ENCODE measurements at places on chromosomes 6 and 20.

DNA sequence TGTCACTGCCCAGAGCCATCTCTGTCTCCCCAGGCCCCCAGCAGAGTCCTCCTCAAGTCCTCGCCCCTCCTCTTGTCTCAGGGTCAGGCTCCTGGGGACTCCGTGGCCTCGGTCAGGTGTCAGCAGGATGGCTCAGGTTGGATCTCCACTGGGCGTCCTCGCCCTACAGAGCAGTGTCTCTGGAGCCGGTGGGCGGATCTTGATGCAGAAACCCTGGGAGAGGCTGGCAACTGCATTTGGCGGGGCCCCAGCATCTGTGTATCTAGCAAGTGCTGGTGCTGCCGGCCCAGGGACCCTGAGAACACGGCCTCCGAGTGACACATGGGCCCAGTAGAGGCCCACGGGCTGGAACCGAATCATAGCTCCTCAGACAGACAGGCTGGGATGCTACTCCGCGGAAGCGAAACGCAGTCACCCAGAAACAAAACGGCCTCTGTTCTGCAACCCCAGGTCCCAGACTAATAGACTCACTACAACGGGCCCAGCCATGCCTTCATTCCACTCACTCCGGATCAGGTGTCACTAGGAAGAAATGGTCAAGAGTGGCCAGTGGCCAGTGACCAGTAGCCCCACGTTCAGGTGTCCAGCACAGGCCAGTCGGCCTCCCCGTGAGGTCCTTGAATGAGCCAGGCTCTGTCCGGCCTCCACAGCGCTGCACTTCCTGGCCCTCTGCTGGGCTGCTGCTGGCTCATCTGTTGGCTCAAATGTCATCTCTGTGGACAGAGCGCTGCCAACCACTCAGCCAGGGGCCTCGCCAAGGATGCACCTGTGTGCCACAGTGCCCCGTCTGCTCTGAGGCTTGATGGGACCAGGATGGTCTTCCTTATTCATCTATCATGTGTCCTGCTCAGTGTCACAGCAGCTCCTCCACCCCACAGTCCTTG, 12.6 kb upstream of the FRMD1 start:
- DNase-seq, result no peak

DNA sequence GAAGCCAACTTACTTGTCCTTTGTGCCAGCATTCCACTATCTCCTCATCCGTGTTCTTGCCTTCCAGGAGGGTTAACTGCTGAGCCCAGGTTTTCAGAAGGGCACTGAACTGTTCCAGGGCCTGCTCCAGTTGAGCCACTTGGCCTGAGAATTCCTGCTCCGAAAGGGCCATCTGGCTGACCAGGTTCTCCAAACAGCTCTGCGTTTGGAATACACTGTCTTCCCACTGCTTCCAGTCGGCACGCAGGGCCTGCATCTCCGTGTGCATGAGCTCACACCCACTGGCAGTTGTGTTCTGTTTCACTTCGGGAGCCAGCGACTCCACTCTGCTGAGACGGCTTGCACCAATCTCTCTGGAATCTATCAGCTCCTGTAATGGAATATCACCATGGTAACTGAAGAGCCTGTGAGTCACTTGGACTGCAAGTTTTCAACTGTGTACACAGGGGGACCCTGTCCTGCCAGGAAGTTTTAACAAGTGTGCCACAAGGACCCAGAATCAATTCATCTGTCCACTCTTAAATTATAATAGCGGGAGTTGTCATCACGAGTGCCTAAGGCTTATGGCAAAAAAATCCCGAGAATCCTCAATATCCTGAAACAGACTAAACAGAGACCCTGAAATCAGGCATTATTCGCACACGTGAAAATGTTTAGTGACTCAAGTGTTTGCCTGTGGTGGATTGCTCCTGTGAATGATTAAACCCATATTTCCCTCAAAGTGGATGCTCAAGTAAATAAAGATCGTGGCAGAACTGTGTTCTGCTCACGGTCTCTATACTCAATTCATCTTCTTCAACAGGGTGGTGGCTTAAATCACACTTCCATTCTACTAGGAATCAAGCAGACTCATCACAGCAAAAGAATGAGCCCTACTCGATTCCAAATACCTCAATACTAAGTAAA, 255.9 kb downstream of the SYNE1 start:
- DNase-seq, result no peak

- no peak for DNase-seq
Observed at GRCh38 chr6:12423832-12424231, 133.7 kb downstream of the EDN1 start.

DNA sequence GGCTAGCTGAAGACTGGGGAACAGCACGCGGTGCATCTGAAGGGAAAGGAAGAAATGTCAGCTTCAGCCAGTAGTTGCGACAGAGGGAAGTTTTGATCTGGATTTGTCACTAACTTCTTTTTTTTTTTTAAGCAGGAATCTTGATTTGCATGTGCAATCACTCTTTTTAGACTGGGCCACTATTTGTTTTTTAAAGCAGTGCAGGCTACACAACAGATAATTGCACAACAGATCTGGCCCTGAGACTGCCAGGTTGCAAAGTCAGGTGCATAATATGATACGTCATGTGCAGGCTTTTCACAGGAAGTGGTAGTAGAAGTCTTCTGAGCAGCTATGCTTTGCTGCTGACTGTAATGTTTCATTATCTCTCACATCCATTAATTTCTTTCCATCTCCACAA, 13.5 kb downstream of the PFDN4 start:
- DNase-seq, result no peak

- no peak for DNase-seq
Observed at GRCh38 chr20:3869839-3870634, 19.1 kb upstream of the PANK2 start.

- no peak for DNase-seq
Observed at GRCh38 chr20:24692446-24693200, 223.2 kb downstream of the SYNDIG1 start.

GRCh38 chr6:151290877-151291721, 51.3 kb downstream of the AKAP12 start:
- DNase-seq, result no peak

GRCh38 chr6:130107710-130108109, 89.3 kb downstream of the L3MBTL3 start:
- no peak for DNase-seq

DNA sequence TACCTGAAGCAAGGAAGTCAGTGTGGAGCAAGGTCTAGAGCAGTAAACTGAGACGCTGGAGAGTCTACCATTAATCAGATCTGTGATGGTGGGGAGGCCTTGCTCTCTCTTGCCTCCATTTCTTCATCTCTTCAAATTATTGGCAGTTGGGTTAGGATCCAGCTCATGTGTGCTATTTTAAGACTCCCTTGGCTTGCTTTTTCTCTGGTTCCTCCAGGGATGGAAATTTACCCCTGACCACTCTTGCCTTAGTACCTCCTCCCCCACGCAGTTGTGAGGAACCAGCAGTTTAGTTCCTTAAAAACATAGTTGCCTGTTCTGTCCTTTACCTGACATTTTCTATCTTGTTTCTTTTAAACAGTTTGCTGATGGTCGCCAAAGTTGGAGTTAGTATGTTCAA, 7.4 kb downstream of the TMEM14C start:
- DNase-seq, result no peak

GRCh38 chr20:19967445-19967844, 49.7 kb upstream of the NAA20 start:
- DNase-seq, result no peak

- DNase-seq, result no peak
Observed at GRCh38 chr20:60249436-60249835, 291.2 kb downstream of the CDH26 start.

DNA sequence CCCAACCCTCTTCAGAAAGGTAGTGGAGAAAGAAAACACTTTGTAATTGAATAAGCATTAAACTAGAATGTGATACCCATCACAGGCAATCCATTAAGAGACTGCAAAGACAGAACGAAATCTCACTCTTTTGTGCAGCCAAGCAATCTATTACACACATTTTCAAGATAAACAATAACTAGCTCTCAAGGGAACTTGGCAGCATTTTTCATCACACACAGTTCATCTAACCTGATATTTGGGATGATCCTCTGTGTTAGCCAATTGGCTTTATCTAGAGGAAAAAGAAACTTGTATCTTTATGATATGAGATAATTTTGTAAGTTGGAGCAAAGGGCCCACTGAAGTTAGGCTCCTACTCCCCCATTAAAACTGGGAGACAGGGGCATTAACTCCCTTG, 1.5 kb upstream of the GZF1 start:
- no peak for DNase-seq

DNA sequence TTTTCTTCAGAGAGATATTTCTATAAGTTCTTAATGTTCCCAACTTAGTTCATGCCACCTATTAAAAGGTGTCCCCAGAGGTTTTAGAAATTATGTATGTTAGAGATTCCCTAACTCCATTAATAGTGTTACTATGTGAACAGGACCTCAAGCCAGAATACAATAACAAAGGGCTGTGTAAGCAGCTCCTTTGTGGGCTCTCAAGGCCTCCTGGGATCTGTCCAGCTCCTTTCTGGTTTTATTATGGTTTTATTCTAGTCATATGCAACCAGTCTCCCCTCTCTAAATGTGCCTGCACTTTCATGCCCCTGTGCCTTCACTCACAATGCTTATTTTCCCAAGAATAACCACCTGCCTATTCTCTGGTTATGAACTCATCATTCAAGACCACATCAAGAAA, 22.7 kb downstream of the NRSN1 start:
- DNase-seq, result no peak

DNA sequence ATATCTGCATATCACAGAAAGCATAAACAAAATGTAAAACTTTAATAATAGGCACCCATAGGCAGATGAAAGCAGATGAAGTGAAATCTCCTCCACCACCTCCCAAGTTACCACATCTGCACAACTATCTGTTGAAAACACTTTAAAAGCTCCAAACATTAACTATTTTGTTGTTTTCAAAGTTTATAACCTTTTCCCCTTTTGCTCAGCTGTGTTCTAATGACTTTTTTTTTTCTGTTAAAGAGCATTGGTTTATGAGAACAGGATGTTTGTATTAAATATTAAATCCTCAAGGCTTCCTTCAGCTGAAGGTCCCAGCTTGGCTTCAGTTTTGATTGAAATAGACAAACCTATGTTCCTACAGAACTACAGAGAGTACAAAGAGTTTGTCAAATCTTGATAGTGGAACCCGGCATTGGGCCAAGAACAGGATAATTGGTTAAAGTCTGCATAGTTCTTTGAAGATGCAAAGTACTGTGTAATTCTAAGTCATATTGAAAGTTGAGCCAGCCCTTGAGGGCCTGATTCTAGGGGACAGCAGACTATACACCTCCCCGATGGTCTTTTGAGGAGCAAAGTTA, 255.1 kb upstream of the JAG1 start:
- no peak for DNase-seq

DNA sequence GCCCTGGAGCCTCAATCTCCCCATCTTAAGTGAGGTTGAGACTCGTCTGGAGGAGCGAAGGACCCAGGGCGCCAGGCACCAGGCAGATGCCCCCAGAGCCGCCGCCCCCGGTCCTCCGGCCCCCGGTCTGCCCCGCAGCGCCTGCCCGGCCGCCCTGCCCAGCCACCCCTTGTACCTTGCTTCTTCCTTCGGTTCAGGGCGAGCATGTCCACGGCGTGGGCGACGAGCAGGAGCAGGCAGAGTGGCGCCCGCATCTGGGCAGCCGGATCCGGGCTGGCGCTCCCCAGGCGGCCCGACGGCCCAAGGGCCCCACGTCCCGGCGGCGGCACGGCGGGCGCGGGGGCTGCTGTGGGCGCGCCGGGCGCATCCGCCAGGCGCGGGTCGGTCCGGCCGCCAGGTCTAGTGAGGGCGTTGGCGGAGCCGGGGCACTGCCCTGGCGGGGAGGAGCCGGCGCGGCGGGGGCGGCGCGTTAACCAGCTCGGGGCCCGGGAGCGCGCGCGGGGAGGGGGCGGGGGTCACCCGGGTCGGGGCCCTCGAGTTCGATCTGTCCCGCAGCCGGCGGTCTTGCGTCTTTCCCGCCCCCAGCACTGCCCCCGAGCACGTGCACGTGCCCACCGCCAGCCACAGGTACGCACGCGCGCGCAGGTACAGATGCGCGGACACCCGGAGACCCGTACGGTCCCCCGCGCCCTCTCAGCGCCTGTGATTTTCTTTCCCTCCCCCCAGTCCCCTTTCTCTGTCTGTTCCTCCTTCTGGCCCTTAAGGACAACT, at the start of gene RSPO4:
Gene RSPO4 (minus strand): TSS at position 401 of the 771 bp plus-strand sequence. CDS start 147 bp downstream, at position 254.
- no peak for DNase-seq

- no peak for DNase-seq
Observed at GRCh38 chr6:137763886-137764285, 103.2 kb upstream of the TNFAIP3 start.

DNA sequence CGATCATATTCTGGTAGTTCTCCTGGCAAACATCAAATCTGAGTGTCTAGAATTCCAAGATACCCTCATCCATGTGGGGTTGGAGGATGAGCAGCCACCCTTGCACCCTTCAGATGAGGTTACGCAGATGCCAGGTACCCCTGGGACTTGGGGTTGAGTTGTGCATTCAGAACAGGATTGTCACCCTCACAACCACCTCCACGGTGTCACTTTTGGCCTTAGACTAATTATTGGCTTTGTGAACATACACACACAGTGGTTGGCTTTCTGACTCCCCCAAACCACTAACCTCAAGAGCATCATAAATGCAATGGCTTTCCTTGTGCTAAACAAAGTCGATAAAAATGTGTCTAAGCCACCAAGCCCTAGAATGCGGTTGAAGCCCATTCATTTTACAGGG, 2.9 kb upstream of the F13A1 start:
- DNase-seq, result no peak

GRCh38 chr6:144405163-144405562, 120.0 kb downstream of the UTRN start:
- no peak for DNase-seq

GRCh38 chr6:170291271-170292110, 613 bp upstream of the DLL1 start:
- DNase-seq, result peak; percentile 35

- no peak for DNase-seq
Observed at GRCh38 chr6:126113261-126113660, 126.9 kb downstream of the TRMT11 start.

DNA sequence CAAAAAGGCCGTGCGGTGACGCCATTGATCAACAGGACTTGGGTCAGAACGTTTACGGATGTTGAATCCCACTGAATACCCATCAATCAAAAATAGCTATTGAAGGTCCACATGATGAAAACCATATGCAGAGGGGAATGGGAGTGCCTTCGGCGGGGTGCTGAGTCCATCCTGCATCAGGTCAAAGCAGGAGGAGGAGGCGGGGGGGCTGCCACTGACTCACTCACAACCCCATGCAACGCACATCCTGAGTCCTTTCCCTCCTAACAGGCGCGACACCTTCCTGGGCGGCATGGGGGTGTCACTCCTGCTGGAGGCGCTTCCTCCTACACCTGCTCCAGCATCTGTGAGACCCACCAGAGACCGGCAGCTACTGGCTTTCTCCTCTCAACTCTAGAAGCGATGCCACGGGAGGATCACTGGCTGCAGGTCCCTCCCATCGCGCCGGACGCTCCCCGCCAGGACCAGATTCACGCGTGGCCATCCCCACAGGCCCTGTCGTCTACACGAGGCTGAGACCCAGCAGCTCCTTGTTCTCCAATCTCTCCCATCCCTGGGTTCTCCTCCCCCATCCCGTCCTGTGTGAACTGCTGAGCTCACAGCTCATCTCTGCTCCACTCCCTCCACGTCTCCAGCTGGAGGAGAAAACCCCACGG, 170.6 kb upstream of the THBS2 start:
- DNase-seq, result no peak

- DNase-seq, result no peak
Observed at GRCh38 chr20:42359617-42360016, 741.4 kb upstream of the CHD6 start.

GRCh38 chr20:432677-433299, 24.7 kb downstream of the RBCK1 start:
- no peak for DNase-seq

Data from CD4-positive, alpha-beta T cell treated with Interleukin-6 at 100 ng/mL for 8 hours (primary cell).